ENCODE measurements at places on chromosomes 7 and 10.

DNA sequence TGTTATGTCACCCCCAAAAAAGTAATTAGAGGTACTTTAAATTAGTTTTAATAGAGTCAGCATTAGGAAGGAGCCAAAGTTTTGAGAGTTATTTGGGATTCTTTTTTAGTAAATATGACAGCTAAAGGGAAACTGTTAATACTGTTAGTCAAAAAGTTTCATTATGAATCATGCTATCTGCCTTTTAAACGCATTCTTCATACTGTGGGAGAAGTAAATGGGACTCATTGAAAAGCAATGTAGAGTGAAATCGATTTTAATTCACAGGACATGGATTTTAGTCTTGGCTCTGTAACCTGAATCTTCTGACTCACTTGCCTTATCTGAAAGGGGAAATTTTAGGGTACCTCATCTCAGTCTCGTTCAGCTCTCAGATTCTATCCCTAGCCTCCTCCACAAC lies 105.1 kb downstream of the AASS start:
- no peak for DNase-seq

- no peak for DNase-seq
These were observed at the start of gene DPYSL4 for GRCh38 chr10:132186488-132187429. TSS of gene DPYSL4 (plus strand) at chr10:132186948. CDS start at chr10:132187064, 116 bp downstream.

- no peak for DNase-seq
These were observed 180.3 kb upstream of the SHH start for GRCh38 chr7:155992538-155992937.

DNA sequence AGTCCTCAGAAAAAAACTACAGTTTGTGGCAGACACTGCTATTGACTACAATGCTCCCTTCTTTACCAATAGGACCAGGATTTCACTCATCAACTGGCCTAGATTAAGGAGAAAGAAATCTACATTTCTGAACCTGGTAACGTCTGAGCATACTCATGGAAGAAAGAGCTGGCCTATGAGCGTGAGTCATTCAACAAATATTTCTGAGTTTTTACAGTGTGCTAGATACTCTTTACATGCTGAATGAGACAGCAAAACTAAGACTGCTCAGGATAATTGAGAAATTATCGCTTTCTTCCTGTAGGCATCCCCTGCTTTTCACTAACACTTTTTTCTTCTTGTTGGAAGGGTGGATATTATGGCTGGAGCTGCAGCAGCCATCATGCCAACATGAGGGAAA lies 609.7 kb downstream of the TNS3 start:
- no peak for DNase-seq

GRCh38 chr7:45160417-45160881 lies 2.9 kb downstream of the RAMP3 start:
- no peak for DNase-seq

- peak; percentile 80 for DNase-seq
These were observed 98.4 kb upstream of the HABP2 start for GRCh38 chr10:113454341-113455061.

- no peak for DNase-seq
These were observed 808 bp downstream of the C10orf71 start for GRCh38 chr10:49299816-49300139.

GRCh38 chr7:126792521-126792920 lies 460.2 kb downstream of the GRM8 start:
- DNase-seq = peak; percentile 15

DNA sequence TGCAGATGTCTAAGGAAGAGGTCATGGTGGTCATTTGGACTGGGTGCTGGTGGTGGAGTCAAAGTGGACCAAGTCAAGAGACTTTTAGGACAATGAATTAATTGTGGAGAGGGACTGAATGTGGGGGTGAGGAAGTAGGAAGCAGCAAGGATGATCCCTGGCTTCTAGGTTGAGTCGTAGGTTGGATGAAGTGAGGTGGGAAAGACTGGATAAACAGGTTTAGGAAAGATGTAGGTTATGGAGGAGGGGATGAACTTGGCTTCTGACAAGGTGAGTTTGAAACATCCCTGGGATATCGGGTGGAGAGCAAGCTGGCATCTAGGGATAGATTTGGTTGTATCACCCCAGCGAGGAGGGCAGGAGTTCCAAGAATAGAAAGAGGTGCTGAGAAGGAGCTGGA lies 7.6 kb downstream of the SEMA4G start:
- no peak for DNase-seq

GRCh38 chr10:84545651-84546050 lies 217.3 kb downstream of the CCSER2 start:
- DNase-seq = no peak

GRCh38 chr10:82191653-82192052 lies 316.7 kb downstream of the NRG3 start:
- peak; percentile 69 for DNase-seq
